ENCODE measurements at places on chromosomes 7 and 10.

GRCh38 chr7:28473571-28474281 lies 61.4 kb downstream of the CREB5 start:
- peak; percentile 17 for DNase-seq

DNA sequence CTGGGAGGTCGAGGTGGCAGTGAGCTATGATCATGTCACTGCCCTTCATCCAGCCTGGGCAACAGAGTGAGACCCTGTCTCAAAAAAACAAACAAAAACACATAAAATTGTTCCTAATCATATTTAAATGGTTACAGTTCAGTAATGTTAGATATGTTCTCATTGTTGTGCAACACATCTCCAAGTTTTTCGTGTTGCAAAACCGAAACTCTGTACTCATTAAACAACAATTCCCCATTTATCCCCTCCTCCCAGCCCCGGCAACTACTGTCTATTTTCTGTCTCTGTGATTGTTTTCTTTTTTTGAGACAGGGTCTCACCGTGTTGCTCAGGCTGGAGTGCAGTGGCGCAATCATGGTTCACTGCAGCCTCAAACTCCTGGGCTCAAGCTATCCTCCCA lies 16.1 kb upstream of the PRXL2A start:
- DNase-seq = no peak

- no peak for DNase-seq
Observed at GRCh38 chr10:11678074-11678793, 63.9 kb upstream of the ECHDC3 start.

DNA sequence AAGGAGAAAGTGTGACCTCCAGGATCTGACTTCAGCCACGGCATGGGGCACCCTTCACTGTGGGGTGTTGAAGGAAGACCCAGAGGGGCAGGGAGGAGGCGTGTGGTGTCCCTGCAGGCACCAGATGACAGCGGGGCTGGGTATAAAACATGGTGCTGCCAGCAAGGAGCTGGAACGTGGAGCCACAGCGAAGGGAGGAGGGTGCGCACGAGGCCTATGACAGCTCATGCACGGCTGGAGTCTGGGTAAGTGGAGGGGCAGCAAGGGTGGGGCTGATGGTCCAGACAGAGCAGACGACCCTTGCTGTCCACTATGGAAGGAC lies 27.8 kb upstream of the FOXL3 start:
- no peak for DNase-seq

DNA sequence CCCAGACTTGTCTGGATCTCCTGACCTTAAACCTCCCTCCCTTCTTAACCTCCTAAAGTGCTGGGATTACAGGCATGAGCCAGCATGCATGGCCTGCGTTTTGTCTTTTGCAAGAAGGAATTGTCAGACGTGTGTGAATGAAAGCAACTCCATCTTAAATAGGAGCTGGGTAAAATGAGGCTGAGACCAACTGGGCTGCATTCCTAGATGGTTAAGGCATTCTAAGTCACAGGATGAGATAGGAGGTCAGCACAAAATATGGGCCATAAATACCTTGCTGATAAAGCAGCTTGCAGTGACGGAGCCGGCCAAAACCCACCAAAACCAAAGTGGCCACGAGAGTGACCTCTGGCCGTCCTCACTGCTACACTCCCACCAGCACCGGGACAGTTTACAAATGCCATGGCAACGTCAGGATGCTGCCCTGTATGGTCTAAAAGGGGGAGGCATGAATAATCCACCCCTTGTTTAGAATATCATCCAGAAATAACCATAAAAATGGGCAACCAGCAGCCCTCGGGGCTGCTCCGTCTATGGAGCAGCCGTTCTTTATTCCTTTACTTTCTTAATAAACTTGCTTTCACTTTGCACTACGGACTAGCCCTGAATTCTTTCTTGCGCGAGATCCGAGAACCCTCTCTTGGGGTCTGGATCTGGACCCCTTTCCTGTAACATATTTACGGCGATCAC lies 41.2 kb upstream of the SDK1 start:
- no peak for DNase-seq

DNA sequence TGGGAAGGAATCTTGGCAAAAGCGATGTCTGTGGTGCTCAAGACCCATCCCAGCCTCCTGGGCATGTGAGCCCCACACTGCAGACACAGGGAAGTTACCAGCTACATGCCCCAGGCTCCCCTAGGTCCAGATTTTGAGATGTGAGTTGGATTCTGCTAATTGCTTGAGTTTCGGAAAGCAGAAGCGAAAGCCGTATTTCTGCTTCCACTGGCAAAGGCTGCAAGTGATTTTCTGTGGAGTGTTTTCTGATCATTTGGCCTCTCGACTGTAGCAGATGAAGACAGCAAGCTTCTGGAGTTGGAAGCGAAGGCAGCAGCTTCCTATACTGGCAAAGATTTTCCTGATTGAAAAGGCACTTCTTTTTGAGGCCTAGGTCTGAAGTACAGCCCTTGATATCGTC lies 29.6 kb downstream of the ANKRD16 start:
- peak; percentile 16 for DNase-seq

GRCh38 chr7:55784151-55784550 lies 78.4 kb downstream of the SEPTIN14 start:
- DNase-seq = no peak

- DNase-seq = no peak
Observed at GRCh38 chr7:120628251-120628650, 229.7 kb downstream of the TSPAN12 start.

- DNase-seq = no peak
Observed at GRCh38 chr10:123156078-123156477, 1.9 kb downstream of the BUB3 start.

- no peak for DNase-seq
Observed at GRCh38 chr7:123941391-123942180, 16.5 kb downstream of the SPAM1 start.

DNA sequence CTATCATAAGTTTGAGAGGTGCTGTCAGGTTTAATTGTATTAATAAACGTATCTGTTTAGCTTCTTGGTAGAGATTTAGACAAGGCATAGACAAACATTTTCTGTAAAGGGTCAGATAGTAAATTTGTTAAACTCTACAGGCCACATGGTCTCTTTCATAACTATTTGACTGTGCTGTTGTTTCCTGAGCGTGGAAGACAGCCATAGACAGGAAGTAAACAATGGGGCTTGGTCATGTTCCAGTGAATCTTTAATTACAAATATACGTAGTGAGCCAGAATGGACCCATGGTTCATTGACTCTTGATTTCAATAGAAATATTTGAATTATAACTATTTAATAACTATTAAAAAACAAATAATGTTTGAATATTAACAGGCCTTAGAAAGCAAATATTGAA lies 451.1 kb downstream of the SH2D4B start:
- DNase-seq = no peak

- DNase-seq = no peak
Observed at GRCh38 chr7:15688279-15688626, 1.8 kb upstream of the MEOX2 start.

- no peak for DNase-seq
Observed at GRCh38 chr10:122494173-122494820, 32.9 kb downstream of the HTRA1 start.

DNA sequence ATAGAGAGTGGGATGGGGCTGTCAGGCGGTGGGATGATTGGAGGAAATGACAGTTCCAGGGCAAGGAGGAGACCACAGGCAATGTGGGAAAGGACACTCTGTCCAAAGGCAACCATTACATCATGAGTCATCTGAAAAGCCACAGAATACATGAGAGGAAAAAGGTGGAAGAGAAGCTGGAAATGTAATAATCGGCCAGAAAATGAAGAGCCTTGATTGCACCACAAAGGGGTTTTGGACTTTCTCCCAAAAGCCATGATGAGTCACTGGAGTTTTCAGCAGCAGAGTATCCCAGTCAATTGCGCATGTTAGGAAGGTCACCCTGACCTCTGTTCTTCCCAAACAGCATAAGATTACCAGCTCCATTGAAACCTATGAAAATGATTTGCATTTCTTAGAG lies 222.0 kb downstream of the LHFPL3 start:
- DNase-seq = no peak

DNA sequence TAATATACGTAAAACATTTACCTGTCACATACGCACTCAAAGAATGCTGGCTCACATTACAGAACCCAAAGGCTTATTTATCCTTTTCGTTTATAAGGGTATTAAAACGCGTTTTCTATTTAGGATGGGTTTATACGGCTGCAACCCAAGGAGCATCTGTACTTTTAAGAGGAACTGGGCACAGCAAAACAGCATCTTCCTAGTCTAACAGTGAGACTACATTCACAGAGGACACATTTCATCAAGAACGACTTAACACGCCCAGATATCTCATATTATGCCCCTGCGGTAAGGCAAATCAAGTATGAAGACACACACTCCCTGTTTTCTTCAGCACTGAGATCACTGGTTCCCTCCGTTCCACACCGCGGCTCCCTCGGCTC lies 533 bp upstream of the DMTF1 start:
- DNase-seq = no peak

DNA sequence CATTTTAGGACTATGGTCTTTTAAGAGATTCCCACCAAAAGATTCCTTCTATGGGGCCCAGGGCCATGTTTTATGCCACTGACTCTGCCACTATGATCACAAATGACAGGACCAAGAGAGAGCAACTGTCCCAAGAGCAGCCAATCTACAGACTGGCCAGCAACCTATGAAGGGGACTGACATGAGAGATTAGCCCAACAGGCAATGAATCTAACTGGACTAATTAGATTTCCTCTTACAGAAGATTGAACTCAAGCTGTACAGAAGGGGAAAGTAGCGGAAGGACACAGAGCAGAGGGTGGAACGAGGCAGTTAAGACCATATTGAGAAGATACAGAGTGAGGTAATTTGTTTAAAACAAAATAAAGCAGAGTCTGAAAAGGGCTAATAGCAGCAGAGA lies 25.8 kb downstream of the ZNF800 start:
- no peak for DNase-seq

DNA sequence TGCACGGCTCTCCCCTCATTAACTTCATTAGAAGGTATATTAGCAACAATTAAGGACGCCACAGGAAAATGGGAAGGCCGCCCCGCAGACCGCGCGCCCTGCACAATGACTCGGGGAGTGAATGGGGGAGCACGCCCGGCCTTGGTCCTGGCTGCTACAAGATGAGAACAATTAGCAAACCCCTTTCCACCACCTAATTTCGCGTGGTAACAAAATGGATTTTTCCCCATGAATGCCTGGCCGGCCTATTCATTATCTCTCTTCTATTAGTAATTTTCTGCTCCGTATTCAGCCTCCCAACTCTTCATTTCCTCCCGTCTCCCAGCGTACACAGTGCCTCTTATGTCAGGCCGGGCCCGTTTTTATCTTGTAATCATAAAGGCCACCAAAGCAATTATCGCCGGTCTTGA lies 346.9 kb downstream of the DNAJB6 start:
- DNase-seq = no peak

DNA sequence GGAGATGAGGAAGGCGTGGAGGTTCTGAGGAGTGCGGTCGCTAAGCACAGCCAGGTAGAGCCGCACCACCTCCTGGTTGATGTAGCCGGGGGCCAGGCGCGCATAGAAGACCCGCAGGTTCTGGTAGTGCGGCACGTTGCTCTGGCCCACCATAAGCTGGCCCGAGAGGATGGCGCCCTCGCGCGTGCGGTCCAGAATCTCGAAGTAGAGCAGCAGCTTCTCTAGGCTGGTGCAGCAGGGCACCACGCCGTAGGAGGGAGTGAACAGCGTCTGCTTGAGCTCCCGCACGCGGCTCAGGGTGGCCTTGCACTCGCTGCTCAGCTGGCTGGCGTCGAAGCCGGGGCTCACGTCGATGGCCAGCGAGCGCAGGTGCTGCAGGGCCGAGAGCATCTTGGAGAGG lies 77.8 kb upstream of the TNRC18 start:
- DNase-seq = no peak

DNA sequence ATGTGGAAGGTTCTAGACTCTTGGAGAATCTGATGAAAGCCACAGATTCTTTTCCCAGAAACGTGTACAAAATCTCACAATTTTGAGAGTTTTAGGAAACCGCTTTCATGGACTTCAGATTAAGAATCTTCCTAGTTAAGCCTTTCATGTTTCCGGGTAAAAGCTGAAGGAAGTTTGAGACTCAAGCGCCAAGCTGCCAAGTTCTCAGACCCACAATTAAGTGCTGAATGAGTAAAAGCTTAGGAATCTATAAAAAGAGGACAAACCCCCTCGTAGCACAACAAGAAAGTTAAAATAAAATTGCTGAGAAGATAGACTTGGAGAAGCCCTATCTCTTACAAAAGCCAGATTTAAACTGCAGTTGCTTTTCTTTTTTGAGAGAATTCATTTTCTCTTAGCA lies 99.6 kb downstream of the ST8SIA6 start:
- no peak for DNase-seq

DNA sequence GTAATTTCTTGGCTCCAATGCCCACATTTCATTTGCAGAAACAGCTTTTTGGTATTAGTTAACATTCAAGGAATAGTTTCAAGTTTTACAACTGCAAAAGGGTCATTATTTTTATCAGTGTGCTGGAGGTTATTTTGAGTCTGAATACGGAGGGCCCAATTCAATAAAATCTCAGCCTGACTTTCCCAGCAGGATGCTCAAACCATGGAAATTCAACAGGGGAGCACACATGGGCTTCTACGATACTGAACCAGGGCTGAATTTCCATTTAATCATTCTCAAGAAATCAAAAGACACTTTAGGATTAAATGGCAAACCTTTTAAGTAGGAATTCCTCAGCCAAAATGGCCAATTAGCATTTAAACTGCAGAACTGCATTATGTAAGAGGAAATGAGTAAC lies 700.9 kb upstream of the ANKRD30A start:
- no peak for DNase-seq

DNA sequence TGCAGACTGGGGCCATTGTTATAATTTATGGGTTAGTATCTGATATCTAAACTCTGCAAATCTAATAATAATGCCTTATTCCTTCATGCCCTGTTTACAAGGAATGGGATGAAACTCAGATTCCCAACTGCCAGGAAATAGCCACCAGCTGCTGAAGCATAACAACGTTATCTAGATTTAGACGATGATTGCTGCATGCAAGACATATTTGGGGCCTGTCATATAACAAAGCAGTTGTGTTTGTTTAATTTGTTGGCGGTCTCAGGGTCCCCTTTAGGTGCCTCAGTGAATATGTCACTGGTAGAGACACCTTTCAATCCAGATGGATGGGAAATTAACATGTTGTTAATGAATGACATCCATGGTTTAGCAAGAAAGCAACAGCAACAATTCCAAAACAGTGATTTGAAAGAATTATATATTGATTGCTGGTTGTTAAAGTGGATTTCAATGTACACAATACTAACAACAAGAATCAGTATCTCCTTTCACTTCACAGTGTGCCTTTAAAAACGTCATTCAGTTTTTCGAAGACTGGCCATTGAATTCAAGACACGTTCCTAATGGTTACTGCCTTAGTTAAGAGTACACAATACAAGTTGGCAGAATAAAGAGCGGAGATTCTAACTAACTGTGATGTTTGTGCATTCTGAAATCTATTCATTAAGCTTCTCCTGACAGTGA lies 860.6 kb upstream of the CELF2 start:
- no peak for DNase-seq

GRCh38 chr7:149433124-149433523 lies 27.7 kb downstream of the ZNF777 start:
- DNase-seq = no peak

DNA sequence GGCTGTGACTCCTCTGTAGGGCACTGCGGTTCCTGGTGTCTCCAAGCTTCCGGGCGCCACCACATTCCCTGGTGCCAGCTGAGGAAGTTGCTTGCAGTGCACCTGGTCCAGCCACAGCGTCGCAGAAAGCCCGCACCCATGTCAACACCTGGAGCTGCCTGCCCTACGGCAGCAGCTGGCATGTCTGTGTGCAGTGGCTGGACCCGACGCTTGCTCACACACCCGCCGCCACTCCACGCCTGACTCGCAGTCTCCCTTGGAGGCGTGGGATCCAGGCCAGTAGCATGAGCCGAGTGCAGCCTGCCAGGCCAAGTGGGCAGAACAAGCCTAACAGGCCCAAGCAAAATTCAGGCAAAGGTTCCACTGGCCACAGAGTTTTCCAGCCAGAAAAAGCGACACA lies 118.1 kb upstream of the PHF14 start:
- DNase-seq = no peak

Data from hippocampal formation (tissue), 2 donors.